ENCODE measurements at places on chromosomes 5 and 9. TPM values are rescaled to one million over a fixed set of nuclear protein-coding genes. Genes with fewer than 3 reads are reported as not detected.

Gene UAP1L1
- total RNA-seq: 7.7 TPM

DNA sequence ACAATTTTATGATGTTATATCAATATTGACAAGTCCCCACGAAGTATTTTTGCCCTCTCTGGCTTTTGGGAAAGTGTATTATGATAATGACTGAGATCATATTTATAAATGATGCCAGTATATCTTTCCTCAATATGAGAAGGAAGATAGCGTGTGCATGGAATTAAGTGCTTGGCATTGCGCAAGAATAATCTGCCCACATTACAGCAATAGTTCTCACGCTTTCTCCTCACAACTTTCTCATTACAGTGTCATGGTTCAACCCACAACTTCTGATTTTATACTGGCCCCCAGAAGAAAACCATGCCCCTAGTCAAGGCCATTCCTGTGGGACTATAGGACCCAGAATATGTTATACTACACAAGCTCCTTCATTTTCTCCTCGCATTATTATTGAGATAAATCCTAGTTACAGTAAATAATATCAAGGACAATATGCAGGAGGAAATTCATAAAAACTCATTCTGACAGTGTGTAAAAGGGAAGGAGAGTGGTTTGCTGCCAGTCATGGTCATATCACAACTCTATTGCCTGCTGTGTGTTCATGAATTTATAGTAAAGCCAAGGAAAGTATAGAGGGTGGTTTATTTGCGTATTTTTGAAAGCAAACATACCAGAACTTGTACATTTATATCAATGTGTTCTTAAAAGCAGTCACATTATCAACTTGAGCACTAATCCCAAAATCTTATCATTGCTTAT, 114.1 kb downstream of the PIK3R1 start:
- no peak for DNase-seq
- H3K4me1 ChIP-seq: peaks cover 2% of the 10 kb centered on the region
- H3K27me3 ChIP-seq: no peaks in the 10 kb centered on the region
- H3K36me3 ChIP-seq: no peaks in the 10 kb centered on the region
- no peak overlapping the region for H3K4me3 ChIP-seq

DNA sequence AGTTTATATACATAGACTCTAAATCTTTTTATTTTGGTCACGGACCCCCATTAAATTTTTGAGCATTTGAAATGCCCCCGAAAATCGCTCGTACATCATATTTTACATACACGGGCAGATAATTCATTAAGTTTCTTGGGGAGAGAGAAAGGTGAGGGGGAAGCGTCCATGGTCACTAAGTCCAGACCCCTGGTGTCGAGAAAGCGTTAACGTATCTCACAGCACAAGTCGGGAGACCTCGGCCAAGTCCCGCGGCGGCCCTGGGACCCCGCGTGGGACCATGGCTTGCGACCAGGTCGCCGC, 794 bp downstream of the PTBP3 start:
- peak overlapping the region; percentile 93 for H3K4me3 ChIP-seq
- DNase-seq: no peak
- peak overlapping the region; percentile 92 for H3K27ac ChIP-seq
- H3K36me3 ChIP-seq: peaks cover 1% of the 10 kb centered on the region

- H3K27ac ChIP-seq: no peak overlapping the region
- peaks cover 6% of the 10 kb centered on the region for H3K27me3 ChIP-seq
- no peaks in the 10 kb centered on the region for H3K36me3 ChIP-seq
- no peak overlapping the region for H3K4me3 ChIP-seq
- H3K4me1 ChIP-seq: no peaks in the 10 kb centered on the region
Observed at GRCh38 chr9:77544546-77544945, 103.6 kb downstream of the GNA14 start.

Gene DBH
- not detected for total RNA-seq

DNA sequence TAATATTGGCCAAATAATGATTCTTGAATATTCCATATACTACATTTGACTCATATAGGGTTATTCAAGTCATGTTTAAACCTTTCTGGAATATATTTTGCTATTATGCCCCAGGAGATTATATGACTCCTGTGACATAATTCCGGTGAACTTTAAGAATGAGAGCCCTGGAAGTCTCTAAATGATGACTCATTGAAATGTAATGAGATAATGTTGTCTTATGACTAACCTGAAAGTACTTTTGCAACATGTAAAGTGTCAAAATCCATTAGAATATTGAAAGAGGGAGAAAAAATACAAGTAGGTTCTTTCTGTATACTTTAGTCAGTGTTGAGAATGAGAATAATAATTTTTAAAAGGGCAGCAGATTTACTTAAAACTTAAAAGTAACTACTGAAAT, 830.4 kb downstream of the MAT2B start:
- DNase-seq: no peak
- no peaks in the 10 kb centered on the region for H3K36me3 ChIP-seq
- H3K4me3 ChIP-seq: no peak overlapping the region
- H3K4me1 ChIP-seq: no peaks in the 10 kb centered on the region
- H3K27me3 ChIP-seq: no peaks in the 10 kb centered on the region

Gene IL3
- total RNA-seq: 23.1 TPM

Gene TAF11L10
- total RNA-seq: not detected

- H3K4me3 ChIP-seq: no peak overlapping the region
- H3K27ac ChIP-seq: no peak overlapping the region
- no peaks in the 10 kb centered on the region for H3K4me1 ChIP-seq
- DNase-seq: no peak
- H3K36me3 ChIP-seq: peaks cover 12% of the 10 kb centered on the region
Observed at GRCh38 chr9:65435464-65435863, 150.5 kb upstream of the FOXD4L5 start.

Gene CDC14B
- 2.8 TPM for total RNA-seq

GRCh38 chr5:137035480-137035878, 463.6 kb downstream of the SPOCK1 start:
- no peaks in the 10 kb centered on the region for H3K27me3 ChIP-seq
- H3K4me3 ChIP-seq: no peak overlapping the region
- DNase-seq: no peak
- no peaks in the 10 kb centered on the region for H3K4me1 ChIP-seq
- no peaks in the 10 kb centered on the region for H3K36me3 ChIP-seq

GRCh38 chr5:127040796-127041520, 10.6 kb upstream of the MARCHF3 start:
- H3K4me3 ChIP-seq: no peak overlapping the region
- H3K27ac ChIP-seq: no peak overlapping the region
- H3K27me3 ChIP-seq: no peaks in the 10 kb centered on the region
- H3K36me3 ChIP-seq: no peaks in the 10 kb centered on the region
- DNase-seq: no peak
- H3K4me1 ChIP-seq: no peaks in the 10 kb centered on the region

DNA sequence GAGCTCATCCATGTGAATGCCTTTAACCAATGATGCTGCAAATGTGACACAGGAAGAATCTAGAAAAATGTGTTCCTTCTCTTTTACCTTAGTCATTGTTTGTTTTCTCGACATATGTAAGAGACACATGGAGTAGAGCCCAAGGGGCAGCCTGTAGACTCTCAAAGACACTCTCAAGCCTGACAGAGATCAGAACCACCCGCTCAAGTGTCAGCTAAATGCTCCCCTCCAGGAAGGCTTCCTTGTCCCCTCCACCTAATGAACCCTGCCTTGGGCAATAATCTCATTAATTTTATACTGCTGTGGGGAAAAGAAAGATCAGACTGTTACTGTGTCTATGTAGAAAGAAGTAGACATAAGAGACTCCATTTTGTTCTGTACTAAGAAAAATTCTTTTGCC, 157.4 kb downstream of the MUSK start:
- H3K27me3 ChIP-seq: no peaks in the 10 kb centered on the region
- no peak for DNase-seq

Gene SHISAL2B
- not detected for total RNA-seq

Data from activated CD4-positive, alpha-beta memory T cell treated with anti-CD3 and anti-CD28 coated beads for 36 hours (primary cell).